ENCODE measurements at places on chromosomes 6 and 20.
A peak's percentile ranks its signal among the peaks of the same experiment; 100 is the strongest.

DNA sequence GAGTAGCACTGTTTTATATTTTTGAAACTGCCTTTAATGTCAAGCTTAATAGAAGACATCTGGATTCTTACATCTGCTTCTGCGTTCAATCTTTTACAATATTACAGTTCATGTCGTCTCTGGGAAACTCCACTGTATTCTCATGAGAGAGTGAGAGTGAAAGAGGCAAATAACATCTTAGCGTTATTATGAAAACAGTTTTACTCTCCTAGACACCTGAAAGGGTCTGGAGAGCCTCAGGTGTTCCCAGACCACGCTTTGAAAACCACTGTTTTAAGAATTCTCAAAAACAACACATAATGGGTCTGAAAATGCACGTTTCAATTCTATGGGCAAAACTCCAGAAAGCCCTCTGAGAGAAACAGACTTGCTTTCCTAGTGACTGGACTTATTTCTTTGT lies 63.3 kb downstream of the ARHGAP18 start:
- no peak for DNase-seq

GRCh38 chr6:15623276-15624116 lies 39.3 kb downstream of the DTNBP1 start:
- no peak for DNase-seq

GRCh38 chr20:49610691-49611538 lies 43.0 kb upstream of the PTGIS start:
- peak; percentile 85 for DNase-seq

GRCh38 chr6:20464041-20464440 lies 62.4 kb downstream of the E2F3 start:
- no peak for DNase-seq

DNA sequence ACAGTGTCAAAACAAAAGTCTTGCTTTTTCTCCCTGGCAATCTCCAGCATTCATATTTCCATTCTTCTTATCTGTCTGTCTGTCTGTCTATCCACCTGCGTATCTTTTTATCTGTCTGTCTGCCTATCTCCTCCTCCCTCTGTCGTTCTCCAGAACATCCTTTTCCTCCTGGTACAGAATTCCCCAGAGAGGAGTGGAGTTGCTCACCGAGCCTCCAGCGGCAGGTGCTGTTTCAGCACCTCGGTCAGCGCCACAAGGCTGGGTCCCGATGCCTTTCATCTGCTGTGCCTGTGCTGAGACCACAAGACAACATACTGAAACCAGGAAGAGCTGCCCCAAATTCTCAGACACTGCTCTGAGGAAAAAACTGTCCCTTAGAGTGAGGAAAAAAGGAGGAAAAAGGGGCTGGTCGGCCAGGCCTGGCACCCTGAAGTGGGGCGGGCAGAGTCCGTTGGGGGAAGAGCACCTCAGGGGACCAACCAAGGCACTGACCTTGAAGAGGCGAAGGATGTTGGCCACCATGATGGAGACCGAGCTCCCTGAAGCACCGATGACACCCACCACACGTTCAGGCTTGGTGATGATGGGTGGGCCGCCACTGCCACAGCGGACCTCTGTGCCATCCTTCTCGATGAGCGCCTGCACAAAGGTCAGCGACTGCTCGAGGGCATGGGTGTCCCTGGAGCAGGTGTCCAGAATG lies 13.3 kb downstream of the GRM4 start:
- DNase-seq: no peak

- DNase-seq: no peak
Observed at GRCh38 chr6:29744621-29745020, 21.4 kb downstream of the HLA-F start.

DNA sequence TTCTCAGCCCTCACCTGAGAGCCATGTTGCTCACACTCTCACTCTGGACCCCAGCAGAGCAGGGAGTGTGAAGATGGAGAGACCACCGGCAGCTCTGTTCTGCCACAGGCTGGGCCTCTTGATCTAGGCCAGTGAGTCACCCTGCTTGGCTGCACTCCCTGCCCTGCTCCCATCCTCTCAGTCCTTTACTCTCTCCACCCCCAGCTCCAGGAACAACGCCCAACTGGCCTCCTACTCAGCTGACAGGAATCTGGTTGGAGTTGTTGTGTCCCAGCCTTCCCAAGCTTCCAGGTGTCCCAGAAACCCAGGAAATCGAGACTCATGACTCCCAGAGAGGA lies at the start of gene PSORS1C1:
TSS of gene PSORS1C1 (plus strand) at position 260 of the 338 bp plus-strand sequence. CDS start 14,833 bp downstream, outside the sequence.
- DNase-seq: no peak

- DNase-seq: peak; percentile 32
Observed at GRCh38 chr6:167825332-167826229, 1.1 kb upstream of the AFDN start.

GRCh38 chr6:167533851-167534250 lies 209.0 kb downstream of the TTLL2 start:
- no peak for DNase-seq

DNA sequence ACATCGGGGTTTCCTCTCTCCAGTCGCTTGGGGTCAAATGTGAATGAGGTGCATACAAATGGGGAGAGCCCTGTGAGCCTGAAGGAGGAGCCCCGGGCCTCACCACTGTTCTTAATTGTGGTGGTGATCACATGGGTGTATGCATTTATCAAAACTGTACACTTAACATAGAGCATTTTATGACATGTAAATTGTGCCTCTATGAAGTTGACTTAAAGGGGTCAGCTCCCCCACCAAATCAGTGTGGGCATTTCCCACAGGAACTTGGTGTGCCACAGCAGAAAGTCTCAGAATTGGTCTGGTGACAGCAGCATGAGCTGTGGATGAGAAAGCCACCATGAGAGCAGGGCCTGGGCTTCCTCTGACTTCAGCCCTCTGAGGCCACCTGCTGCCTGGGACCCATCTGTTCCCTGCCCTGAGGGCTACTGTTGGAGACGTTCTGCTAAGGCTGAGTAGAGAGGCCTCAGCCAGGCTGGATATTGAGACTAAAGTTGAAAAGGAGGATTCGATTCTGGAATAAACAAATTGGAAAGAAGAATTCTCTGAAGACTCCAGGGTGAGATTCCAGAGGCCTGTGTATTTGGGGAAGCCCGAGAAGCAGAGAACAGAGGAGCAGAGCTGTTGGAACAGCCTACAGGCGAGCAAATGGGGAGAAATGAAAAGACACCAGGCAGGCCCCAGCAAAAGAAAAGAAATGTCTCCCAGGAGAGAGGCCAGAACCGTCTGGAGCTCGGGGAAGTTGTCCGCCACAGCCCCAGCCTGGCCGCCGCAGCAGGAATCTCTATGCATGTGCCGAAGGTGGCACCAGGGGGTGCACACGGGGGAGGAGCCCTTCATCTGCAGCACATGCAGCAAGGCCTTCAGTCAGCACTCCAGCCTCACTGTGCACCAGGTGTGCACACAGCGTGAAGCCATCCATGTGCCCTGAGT lies 37.6 kb upstream of the XRN2 start:
- DNase-seq: no peak

DNA sequence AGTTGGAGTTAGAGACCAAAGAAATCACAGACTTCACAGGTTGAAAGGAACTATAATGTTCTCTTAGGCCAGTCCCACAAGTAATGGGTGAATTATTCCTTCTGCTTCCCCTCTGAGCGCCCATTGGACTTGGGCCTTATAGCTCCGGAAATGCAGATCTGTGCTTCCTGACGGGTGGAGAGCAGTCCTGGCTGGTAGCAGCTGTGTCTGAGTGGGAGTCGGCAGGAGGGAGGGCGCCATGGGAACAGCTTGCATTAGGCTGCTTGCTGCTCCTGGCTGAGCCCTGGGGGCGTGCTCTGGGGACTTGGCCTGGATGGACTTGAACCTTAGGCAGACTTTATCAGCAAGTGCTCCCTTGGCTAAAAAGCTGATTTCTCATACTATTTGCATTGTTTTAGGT lies 18.4 kb upstream of the NUP153 start:
- no peak for DNase-seq

GRCh38 chr6:151885234-151885633 lies 77.8 kb downstream of the ESR1 start:
- no peak for DNase-seq

DNA sequence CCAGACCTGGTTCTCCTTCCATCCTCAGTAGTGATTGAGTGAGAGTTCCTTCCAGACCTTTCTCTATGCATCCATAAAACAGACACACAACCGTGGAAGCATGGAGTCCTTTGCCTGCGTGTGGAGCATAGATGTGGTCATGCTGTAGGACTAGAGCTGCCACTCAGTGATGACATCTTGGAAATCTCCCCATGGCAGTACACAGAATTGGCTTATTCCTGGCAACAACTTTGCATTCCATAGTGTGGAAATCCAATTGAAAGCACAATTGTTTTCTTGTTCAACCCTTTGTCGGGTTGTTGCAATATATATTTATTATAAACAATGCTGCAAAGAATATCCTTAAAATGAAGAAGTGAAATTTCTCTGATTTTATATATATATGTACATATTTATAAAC lies 547.8 kb downstream of the CDH26 start:
- no peak for DNase-seq

GRCh38 chr20:63652192-63652980 lies 838 bp downstream of the STMN3 start:
- no peak for DNase-seq

GRCh38 chr6:26122005-26122388 lies 34.8 kb downstream of the HFE start:
- no peak for DNase-seq

- no peak for DNase-seq
Observed at GRCh38 chr6:148513145-148514071, 170.8 kb downstream of the SASH1 start.

DNA sequence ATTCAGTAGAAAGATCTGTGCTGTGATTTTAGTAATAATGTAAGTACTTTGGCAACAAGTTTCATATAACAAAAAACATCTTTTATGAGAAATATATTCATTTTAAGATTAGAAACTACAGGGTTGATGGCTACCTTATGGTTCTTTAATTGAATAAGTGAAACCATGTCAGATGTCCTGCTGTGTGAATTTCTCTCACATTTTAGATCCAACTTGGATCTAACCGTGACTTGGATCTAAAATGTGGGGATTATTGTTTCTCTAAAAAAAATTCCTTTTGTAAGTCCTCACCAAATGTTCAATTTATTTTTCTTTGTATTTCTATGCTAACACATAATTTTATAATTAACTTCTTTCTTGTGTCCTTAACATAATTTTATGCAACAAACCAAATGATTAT lies 30.4 kb downstream of the ZC2HC1B start:
- no peak for DNase-seq

- no peak for DNase-seq
Observed at GRCh38 chr6:168603234-168603633, 162.2 kb downstream of the SMOC2 start.

- DNase-seq: no peak
Observed at GRCh38 chr20:31705598-31706597, 16.8 kb downstream of the BCL2L1 start.

DNA sequence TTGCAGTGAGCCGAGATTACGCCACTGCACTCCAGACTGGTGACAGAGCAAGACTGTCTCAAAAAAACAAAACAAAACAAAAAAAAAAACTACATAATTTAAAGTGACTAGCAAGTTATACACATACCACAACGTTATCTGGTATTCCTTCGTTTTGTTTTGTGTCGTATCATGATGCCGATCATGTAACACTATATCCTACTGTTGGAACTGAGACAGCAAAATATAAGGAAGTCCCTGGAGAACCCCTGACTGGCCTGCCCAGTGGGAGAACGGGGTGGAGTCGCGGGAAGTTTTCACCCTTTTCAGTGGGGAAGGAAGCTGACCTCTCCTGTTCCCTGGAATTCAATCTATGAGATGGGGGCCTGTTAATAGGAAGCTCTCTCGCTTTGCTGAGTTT lies 15.1 kb downstream of the SOX4 start:
- DNase-seq: no peak

DNA sequence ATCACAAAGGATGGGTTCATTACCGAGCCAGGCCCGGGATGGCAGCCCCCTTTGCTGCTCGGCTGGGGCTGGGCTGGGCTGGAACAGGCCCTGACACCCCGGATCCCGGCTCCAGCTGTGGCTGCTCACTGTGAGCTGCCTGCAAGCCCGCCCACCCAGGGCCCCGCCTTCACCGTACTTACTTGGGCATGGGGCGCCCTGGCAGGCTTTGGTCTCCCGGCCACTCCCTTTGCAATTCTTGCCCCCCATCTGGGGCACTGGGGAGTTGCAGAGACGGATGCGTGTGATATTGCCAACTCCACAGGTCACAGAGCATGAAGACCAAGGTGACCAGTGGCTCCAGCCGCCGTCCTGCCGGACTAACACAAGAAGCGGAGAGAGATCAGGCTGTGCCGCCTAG lies 16.7 kb downstream of the THBS2 start:
- no peak for DNase-seq

DNA sequence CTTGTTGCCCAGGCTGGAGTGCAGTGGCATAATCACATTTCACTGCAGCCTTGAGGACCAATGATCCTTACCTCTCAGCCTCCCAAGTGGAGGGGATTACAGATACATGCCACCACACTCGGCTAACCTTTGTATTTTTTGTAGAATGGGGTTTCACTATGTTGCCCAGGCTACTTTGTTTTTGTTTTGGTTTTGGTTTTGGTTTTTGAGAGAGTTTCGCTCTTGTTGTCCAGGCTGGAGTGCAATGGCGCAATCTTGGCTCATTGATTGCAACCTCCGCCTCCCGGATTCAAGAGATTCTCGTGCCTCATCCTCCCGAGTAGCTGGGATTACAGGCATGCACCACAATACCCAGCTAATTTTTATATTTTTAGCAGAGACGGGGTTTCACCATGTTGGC lies 105.5 kb downstream of the BMP7 start:
- DNase-seq: no peak

DNA sequence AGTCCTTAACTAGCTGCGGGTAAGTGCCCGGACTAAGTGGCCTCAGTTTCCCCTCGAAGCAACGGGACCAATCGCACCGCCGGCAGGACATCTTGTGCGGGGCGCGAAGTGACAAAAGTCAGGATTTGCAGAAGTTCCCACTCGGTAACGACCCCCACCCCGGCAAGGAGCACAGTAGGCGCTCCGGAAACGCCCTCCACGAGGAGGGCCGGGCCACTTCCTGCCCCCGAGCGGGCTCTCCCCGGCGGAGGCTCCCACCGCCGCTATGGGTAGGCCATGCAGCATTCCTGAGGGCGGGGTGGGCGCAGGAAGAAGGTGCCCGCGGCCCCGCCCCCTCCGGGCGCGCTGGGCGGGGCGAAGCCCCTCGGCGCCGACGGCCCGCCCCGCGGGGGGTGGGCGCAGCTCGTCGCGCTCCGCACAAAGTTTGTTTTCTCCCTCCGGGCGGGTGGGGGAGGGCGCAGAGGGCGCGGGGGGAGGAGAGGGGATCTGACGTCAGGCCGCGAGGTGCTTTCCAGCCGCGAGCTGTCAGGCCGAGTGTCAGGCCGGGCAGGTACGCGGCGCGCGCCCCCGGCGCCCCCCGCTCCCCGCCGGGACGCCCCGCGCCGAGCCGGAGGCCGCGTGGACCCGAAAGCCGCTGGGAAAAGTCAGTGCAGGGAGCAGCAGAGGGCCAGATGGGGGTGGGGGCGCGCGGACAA lies at the start of gene TGIF2:
TSS of gene TGIF2 (plus strand) at position 495 of the 695 bp plus-strand sequence. CDS start 5,178 bp downstream, outside the sequence.
- DNase-seq: peak; percentile 92

GRCh38 chr6:26022132-26022472 lies 59.5 kb downstream of the TRIM38 start:
- DNase-seq: peak; percentile 61

Measured in stimulated activated naive CD8-positive, alpha-beta T cell treated with anti-CD3 and anti-CD28 coated beads, Interleukin-15, amount 100 ng/mL, for 72 hours (primary cell).